ENCODE measurements at places on chromosomes 7 and 10. TPM values are rescaled to one million over a fixed set of nuclear protein-coding genes. Genes with fewer than 3 reads are reported as not detected.

Gene CYP2W1
- total RNA-seq, result not detected

Gene TMEM140
- 0.81 TPM for total RNA-seq

- peak; percentile 63 for DNase-seq
Observed at GRCh38 chr10:127148933-127149220, 47.5 kb downstream of the INSYN2A start.

- no peak for DNase-seq
Observed at GRCh38 chr7:75711076-75711475, 27.7 kb downstream of the HIP1 start.

- no peak for DNase-seq
Observed at GRCh38 chr10:50620899-50621298, 2.9 kb downstream of the SGMS1 start.

DNA sequence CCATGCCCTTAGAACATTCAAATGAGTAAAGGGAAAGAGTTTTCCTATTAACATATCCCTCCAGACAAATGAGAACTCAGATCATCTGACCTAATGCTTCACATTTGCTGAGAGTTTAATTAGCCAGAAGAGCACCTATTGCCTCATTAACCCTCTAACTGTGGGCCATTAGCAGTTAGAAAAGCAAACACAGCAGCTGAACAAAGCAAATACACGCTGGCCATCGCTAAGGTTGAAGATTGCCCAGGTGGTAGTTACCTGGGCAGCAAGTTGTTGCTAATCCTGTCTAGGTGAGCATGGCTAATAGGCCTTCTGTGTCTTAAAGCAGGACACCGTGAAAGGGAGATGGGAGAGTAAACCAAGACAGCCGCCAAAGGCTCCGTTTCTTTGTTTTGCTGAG, 49.9 kb upstream of the UCN3 start:
- no peak for DNase-seq

Gene EXOSC1
- total RNA-seq, result 52.6 TPM

DNA sequence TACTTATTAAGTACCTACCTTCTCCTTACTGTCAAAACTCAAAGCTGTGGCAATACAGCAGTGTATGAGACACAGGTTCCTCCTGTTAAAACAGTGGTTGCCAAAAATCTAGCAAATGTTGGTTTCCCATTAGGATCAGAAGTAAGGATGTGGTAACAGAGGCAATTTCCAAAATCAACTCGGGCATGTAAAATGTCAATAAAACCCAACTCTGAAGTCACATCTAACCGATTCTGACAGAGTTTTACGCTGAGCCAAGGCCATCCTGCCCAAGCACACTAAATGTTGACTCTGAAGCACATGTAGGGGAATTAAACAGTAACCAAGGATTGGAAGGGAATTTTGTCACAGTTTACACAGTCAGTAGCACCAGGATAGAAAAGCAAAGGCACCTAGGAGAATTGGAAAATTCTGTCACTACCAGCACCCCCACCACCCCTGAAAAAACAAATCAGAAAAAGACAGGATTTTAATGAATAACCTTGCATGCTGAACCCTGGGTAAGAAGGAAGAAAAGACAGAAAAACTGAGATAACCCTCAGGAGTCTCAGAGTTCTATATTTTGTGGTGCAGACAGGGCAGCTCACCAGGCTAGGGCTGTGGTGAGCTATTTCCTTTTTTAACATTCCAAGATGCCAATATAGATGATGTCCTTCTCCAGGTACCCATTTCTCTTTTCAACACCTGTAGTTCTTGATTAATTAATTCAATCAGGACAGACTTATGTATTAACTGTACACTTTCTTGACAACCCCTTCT, 119.5 kb downstream of the DOCK4 start:
- DNase-seq, result peak; percentile 41

Measured in Caki2 (cell line).